ENCODE measurements at places on chromosomes 3 and 15.
A peak's percentile ranks its signal among the peaks of the same experiment; 100 is the strongest.

DNA sequence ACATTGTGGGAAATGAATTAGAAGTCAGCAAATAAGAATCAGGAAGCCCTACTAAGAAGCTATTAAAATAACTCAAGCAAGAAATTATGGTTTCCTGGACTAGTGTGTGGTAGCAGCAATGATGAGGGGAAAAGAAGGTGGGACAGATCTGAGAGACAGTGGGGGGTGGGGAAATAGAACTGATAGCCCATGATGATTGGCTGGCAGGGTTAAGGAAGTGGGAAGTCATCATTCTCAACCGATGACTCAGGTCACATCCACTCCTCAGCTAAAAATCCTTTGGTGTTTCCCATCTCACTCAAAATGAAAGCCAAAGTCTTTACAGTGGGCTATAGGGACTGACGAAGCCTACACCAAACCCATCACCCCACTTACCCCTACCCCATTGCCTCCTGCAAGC lies 153.9 kb upstream of the ARHGEF26 start:
- no peak for DNase-seq

GRCh38 chr15:98063315-98063714 lies 102.8 kb downstream of the ARRDC4 start:
- DNase-seq, result no peak

DNA sequence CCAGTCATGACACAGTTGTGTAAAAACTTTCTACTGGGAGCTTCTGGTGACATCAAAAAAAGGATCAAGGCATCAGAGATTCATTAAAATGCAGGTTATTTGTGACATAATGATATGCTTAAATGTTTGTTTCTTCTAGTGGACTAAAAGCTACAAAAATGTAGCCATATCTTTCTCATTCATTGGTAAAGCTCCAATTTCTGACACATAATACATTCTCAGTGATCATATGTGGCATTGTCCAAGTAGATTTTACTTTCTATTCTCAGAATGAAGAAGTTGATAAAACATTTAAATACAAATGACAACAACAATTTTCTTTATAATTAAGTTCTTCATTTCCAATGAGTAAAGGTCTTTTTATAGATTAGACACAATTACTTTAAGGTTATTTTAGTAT lies 71.0 kb upstream of the ARHGEF26 start:
- DNase-seq, result no peak

DNA sequence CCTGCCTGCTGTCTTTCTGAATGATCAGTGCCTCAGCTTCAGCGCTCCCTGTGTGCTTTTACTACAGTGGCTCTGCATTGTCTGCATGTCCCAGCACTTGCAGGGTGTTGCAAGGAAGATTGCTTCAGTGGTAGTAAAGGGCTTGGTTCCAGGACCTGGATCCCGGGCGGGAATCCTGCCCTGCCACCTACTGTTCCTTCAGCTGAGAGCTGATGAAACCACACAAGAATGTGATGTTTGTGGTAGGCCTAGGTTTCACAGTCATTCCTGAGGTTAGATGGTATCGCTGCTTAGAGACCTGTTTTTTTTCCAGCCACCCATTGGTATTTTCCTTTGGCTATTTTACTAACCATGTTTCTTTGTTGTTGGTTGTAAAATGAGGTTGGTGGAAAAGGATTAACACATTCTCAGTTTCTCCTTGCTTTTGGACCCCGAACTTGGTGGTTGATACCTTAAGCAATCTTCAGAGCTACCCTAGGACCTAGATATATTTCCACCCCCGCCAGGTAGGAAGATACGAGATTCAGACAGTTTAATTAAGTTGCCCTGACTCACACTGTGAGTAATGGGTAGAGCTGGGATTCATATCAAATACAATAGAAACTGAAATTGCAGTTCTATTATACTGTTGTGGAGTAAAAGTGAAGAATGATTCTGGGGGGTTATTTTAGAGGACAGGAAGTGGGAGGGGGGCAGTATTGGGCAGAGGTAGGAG lies 11.4 kb downstream of the GPR87 start:
- peak; percentile 99 for DNase-seq

DNA sequence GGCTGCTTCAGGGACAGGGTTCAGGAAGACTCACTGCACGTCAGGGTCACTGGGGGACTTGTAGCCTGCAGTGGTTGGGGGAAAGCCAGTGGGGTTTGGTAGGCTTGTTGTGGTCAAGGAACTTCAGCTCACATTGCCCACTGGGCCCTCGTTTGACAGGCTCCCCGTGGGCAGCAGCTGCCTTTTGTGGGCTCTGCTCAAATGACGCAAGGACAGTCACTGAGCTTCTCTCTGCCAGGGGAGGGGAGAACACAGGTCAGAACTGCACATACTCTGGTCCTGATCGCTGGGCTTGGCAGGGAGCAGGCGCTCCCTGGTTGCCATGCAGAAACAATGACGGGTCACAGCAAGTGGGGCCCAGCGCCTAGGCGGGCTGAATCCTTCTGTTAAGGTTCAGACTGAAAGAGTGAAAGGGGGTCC lies 45.5 kb downstream of the FAM174B start:
- DNase-seq, result no peak

- DNase-seq, result no peak
Observed at GRCh38 chr15:40336744-40337122, 4.0 kb downstream of the CCDC9B start.

DNA sequence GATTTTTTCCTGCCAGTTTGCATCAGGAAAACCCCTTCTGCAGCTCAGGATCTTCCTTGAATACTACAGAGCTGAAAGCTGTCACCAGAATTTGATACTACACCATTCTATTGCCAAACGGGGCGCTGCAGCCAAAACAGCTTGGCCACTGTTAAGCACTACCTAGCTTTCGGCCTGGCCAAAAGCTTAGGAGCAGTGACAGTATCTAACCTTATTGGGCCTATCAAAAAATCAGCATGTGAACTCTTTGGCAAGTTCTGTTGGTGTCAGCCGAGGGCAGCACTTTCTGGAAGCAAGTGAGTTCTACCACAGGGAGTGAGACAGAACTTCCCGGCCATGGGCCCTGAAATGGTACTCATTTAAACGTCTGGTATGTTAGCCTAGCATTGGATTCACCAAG lies 16.1 kb upstream of the GYG1 start:
- DNase-seq, result no peak

GRCh38 chr3:66386925-66387650 lies 113.7 kb downstream of the LRIG1 start:
- no peak for DNase-seq

- no peak for DNase-seq
Observed at GRCh38 chr15:47640901-47641300, 76.4 kb upstream of the SEMA6D start.

GRCh38 chr15:93179700-93180102 lies 90.7 kb upstream of the RGMA start:
- DNase-seq, result no peak

GRCh38 chr3:160286231-160286630 lies 61.0 kb downstream of the C3orf80 start:
- no peak for DNase-seq

- no peak for DNase-seq
Observed at GRCh38 chr15:81330366-81331090, 6.6 kb upstream of the STARD5 start.

DNA sequence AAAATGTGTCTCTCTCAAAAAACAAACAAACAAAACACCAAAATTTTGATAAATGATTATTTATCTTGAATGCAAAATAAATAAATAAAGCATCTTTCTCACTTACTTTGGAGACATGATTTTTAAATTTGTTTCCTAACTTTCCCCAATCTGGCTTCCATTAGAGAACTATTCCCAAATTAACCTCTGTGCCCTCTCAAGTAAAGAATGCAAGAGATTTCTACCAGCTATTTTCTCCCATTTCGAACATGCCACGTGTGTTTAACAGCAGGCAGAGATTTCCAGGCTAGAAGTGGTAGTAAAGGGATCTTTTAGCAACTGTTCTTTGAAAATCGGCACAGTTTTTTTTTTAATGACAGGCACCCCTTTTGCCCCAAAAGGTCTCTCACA lies 269.1 kb downstream of the SHQ1 start:
- DNase-seq, result no peak

GRCh38 chr3:185822221-185823000 lies 2.4 kb downstream of the IGF2BP2 start:
- peak; percentile 71 for DNase-seq

DNA sequence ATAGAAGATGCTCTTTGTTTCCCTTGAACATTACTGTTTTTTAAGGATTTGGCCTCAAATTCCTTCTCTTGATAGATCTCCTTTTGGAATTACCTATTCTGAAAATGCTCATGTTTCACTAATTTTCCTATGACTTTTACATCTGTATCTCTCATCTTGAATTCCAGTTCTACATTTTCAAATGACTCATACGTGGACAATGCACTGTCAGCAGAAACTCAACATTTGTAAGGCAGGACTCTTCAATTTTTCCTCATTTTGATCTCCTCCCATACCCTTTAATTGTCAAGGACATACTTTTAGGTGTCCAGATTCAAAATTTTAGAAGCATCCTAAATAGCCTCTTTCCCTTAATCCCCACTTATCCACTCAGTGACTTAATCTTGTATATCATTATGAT lies 341.0 kb upstream of the RASGRP1 start:
- DNase-seq, result no peak

- DNase-seq, result no peak
Observed at GRCh38 chr3:174132421-174133042, 726.6 kb upstream of the NAALADL2 start.

- DNase-seq, result peak; percentile 59
Observed at GRCh38 chr15:51759557-51760070, 8.2 kb downstream of the TMOD2 start.

DNA sequence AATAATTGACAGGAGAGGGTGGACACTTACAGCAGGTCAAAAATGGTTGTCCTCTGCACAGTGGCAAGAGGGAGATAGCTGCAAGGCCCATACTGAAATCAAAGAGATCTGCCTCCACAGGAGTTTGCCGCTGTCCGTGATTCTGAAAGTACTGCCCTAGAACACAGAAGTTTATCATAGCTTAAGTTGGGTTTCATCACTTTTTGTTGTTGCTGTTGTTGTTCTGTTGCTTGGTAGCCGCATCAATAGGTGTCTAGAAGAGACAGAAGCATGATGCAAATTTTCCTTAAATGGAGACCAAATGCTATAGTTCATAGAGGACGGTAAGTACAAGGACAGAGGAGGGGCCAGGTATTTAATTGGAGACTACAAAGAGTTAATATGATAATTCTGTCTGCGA lies 120.0 kb upstream of the MRPL3 start:
- DNase-seq, result no peak

GRCh38 chr3:150763841-150764483 lies 993 bp upstream of the SIAH2 start:
- no peak for DNase-seq

DNA sequence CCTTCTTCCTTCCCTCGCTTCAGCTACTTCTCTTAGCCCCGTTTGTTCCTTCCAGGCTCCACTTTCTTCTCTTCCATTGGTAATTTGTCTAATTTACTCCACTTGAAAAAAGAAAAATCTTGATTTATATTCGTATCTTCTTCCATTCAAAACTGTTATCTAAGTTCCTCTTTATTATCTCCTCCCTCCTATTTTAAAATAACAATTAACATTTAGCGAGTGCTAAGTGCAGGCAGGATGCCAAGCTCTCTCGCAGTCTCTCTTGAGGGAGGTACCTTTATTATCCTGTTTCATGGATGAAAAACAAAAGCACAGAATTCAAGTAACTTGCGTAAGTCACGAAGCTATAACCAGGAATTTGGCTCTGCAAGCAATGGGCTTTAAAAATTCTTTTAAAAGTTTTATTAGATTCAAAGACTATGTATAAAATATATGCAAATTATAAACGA lies 418.9 kb upstream of the NAALADL2 start:
- DNase-seq, result peak; percentile 4

- peak; percentile 22 for DNase-seq
Observed at GRCh38 chr15:43792761-43793476, 799 bp downstream of the SERF2 start.

GRCh38 chr3:16441371-16441875 lies 72.1 kb downstream of the RFTN1 start:
- no peak for DNase-seq

DNA sequence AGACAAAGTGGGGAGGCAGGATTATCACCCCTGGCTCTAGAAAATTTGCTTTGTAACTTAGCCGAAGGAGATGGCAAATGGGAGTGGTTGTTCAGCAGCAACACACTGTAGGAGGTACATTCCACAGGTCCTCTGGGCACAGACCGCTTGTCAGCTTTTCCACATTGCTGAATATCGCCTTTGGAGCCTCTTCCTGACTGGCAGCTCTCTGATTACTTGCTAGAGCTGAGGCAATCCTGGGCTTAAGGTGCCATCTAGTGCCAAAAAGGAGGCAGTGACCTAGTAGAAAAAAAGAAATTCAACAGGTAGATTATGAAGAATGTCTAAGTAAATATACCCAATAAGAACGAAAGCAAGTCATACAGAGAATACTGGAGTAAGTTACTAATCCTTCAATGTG lies 13.1 kb upstream of the SCN5A start:
- peak; percentile 57 for DNase-seq

- peak; percentile 58 for DNase-seq
Observed at GRCh38 chr3:112357930-112358780, 25.2 kb downstream of the CD200 start.

GRCh38 chr3:162992741-162993140 lies 1496.1 kb downstream of the OTOL1 start:
- no peak for DNase-seq

GRCh38 chr3:187319699-187320302 lies 28.3 kb upstream of the MASP1 start:
- peak; percentile 59 for DNase-seq

- no peak for DNase-seq
Observed at GRCh38 chr15:60781211-60781713, 302.3 kb upstream of the ICE2 start.

GRCh38 chr3:76679541-76679940 lies 360.4 kb upstream of the ROBO2 start:
- DNase-seq, result no peak

GRCh38 chr3:32632533-32633265 lies 52.3 kb upstream of the CNOT10 start:
- DNase-seq, result no peak

- peak; percentile 45 for DNase-seq
Observed at GRCh38 chr3:38843898-38844297, 27.9 kb upstream of the SCN10A start.

DNA sequence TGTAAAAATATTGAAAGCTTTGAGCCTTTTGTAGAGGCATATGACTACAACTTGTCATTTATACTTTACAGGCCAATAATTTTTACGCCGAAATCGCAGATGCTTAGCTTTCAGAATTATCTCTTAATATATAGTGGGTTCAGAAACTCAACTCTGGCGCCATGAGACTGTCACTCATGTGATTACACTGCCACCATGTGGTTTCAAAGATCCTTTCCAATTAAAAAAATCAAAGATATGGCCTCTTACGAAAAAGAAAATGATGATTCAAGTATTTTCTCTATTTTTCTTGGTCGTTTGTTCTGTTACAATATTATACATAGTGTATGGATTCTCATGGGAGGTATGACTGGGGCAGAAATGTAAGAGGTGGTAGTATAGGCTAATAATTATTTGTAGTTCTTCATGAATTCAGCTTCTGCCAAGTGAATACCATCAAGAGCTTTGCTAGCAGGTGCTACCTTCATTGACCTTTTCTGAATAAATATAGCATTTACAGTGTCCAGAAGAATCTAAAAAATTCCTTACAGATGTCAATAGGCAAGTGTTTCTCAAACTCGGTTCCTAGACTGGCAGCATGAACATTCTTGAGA lies 751.7 kb upstream of the GOLIM4 start:
- peak; percentile 20 for DNase-seq

- DNase-seq, result peak; percentile 63
Observed at GRCh38 chr3:78751266-78751665, 1016.5 kb downstream of the ROBO1 start.

GRCh38 chr3:158160958-158161357 lies 51.1 kb downstream of the RSRC1 start:
- DNase-seq, result peak; percentile 85

GRCh38 chr3:12507591-12508281 lies 23.5 kb downstream of the TSEN2 start:
- DNase-seq, result peak; percentile 55

- DNase-seq, result no peak
Observed at GRCh38 chr3:125017406-125017805, 38.4 kb downstream of the HEG1 start.
